ENCODE measurements at places on chromosomes 12 and 14. TPM values are rescaled to one million over a fixed set of nuclear protein-coding genes. Genes with fewer than 3 reads are reported as not detected.

Gene SUPT16H
- total RNA-seq, result 19.1 TPM

Gene NABP2
- total RNA-seq, result 23.9 TPM

DNA sequence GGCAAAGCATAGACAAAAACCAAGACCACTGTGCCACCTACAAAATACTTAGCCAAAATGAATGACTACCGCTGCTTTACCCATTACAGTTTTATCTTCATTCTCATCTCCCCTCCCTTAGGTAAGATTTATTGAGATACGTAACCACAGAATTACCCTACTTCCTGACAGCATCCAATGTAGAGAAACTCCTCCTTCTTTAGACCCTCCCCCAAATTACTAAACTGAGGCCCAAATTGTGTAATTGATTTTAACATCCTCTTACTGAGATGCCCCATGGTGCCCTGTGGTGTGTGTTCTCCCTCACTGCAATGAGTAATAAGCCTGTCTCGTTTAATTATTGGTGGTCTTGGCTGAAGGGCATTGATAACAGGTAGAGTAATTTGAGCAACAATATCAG lies 19.1 kb downstream of the VRK1 start:
- no peak overlapping the region for H3K4me3 ChIP-seq
- H3K27ac ChIP-seq, result no peak overlapping the region
- H3K4me1 ChIP-seq, result no peaks in the 10 kb centered on the region
- no peak for DNase-seq
- no peaks in the 10 kb centered on the region for H3K27me3 ChIP-seq
- H3K36me3 ChIP-seq, result no peaks in the 10 kb centered on the region

Gene COX8C
- not detected for total RNA-seq

DNA sequence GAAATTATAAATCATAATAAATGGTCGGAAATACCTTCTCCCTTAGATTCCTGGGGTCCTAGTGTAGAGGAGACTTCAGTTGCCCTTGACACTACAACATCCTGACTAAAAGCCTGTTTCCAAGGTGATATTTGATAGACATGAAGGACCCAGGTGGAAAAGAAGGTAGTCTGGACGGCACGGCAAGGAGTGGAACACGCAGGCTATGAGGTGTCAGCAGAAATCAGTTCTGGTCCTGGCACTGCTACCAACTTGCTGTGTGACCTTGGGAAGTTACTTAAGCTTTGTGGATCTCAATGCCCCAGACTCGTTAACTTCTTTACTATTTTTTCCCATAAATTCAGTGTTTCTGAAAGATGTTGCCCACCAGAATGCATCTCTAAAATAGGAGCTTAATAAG lies 36.9 kb upstream of the BCL2L14 start:
- no peaks in the 10 kb centered on the region for H3K36me3 ChIP-seq
- no peak for DNase-seq
- H3K4me3 ChIP-seq, result no peak overlapping the region
- no peak overlapping the region for H3K27ac ChIP-seq

Gene GDF3
- not detected for total RNA-seq

Gene ERC1
- total RNA-seq, result 29.6 TPM

- no peak overlapping the region for H3K27ac ChIP-seq
- H3K4me3 ChIP-seq, result no peak overlapping the region
- H3K4me1 ChIP-seq, result no peaks in the 10 kb centered on the region
- H3K36me3 ChIP-seq, result no peaks in the 10 kb centered on the region
Observed at GRCh38 chr12:93448796-93449195, 7.0 kb upstream of the UBE2N start.

Data from right lobe of liver (tissue), 6 donors.